ENCODE measurements at places on chromosomes 6 and 20. TPM values are rescaled to one million over a fixed set of nuclear protein-coding genes. Genes with fewer than 3 reads are reported as not detected.
A peak's percentile ranks its signal among the peaks of the same experiment; 100 is the strongest.

DNA sequence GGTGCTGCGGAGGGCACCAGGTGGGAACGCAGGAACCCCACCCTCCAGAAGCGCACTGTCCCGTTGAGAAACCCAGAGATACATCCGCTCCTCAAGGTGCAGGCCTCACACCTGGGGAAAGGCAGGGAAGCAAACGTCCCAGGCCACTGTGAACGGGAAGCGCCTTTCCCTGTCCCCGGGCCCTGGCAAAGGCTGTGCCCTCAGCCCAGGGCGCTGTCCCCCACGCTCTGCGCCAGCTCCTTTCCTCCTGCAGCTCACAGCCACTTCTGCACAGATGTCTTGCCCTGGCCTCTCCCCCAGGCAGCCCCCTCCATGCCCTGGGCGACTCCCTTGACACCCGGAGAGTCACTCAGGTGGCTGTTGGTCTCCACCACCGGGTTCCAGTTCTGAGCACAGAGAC is 203.8 kb downstream of the TAF4 start:
- no peaks in the 10 kb centered on the region for H3K4me1 ChIP-seq
- H3K4me3 ChIP-seq: no peak overlapping the region
- no peaks in the 10 kb centered on the region for H3K36me3 ChIP-seq
- no peak overlapping the region for H3K27ac ChIP-seq

GRCh38 chr20:9068233-9068801 is 570 bp upstream of the PLCB4 start:
- no peaks in the 10 kb centered on the region for H3K27me3 ChIP-seq
- peaks cover 33% of the 10 kb centered on the region for H3K4me1 ChIP-seq
- H3K4me3 ChIP-seq: peak overlapping the region; percentile 96

GRCh38 chr6:154805288-154805911 is 72.2 kb downstream of the SCAF8 start:
- H3K27ac ChIP-seq: no peak overlapping the region
- H3K4me3 ChIP-seq: no peak overlapping the region
- peak; percentile 71 for DNase-seq
- H3K27me3 ChIP-seq: no peaks in the 10 kb centered on the region

GRCh38 chr20:44217342-44218092 is 6.9 kb upstream of the OSER1 start:
- no peak overlapping the region for H3K4me3 ChIP-seq
- H3K4me1 ChIP-seq: peaks cover 24% of the 10 kb centered on the region
- H3K27me3 ChIP-seq: no peaks in the 10 kb centered on the region
- peak; percentile 86 for DNase-seq
- H3K27ac ChIP-seq: peak overlapping the region; percentile 95
- H3K36me3 ChIP-seq: no peaks in the 10 kb centered on the region

DNA sequence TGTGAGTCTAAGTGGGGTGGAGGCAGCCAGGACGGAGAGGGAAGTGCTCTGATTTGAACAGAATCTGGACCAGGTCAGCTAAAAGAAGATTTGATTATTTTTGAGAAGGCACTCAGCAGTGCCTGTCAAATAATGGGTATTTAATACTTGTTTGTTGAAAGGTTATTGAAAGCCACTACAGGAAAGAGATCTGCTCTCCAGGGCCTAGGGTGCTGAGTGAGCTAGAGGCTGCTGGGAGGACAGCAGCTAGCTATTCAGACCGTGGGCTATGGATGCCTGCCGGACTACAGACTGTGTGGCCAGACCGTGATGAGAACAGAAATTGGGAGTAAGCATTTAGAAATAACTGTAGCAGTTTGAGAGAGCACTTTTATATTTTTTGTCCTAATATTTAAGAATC is 8.8 kb downstream of the SLC35F1 start:
- no peaks in the 10 kb centered on the region for H3K27me3 ChIP-seq
- peak; percentile 61 for DNase-seq
- H3K36me3 ChIP-seq: no peaks in the 10 kb centered on the region
- no peak overlapping the region for H3K4me3 ChIP-seq
- peaks cover 41% of the 10 kb centered on the region for H3K4me1 ChIP-seq
- no peak overlapping the region for H3K27ac ChIP-seq

DNA sequence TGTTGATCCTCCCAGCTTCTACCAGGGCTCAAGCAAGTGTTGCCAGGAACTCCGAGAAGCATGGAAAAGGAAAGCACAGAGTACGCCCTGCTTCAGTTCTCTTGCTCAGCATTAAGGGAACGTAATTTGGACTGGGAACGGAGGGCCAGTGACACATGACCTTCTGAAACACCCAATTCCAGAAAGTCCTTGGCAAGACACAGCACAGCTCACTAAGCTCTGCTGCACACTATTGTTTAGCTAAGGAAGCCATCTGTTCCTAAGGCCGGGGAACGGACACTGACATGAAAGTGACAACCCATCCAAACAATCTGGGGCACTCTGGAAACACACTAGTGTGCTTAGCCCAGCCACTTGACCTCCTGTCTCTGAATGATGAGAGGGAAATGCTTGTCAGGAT is 56.9 kb upstream of the NXT1 start:
- no peaks in the 10 kb centered on the region for H3K36me3 ChIP-seq
- DNase-seq: no peak
- H3K4me3 ChIP-seq: no peak overlapping the region
- H3K27me3 ChIP-seq: no peaks in the 10 kb centered on the region

GRCh38 chr6:13304580-13305260 is 23.6 kb downstream of the TBC1D7 start:
- H3K4me1 ChIP-seq: peaks cover 29% of the 10 kb centered on the region
- peak; percentile 38 for DNase-seq
- peaks cover 25% of the 10 kb centered on the region for H3K36me3 ChIP-seq
- no peak overlapping the region for H3K4me3 ChIP-seq
- no peaks in the 10 kb centered on the region for H3K27me3 ChIP-seq
- peak overlapping the region; percentile 83 for H3K27ac ChIP-seq

GRCh38 chr6:136763716-136764516 is 28.4 kb downstream of the MAP3K5 start:
- no peak overlapping the region for H3K4me3 ChIP-seq
- no peak for DNase-seq
- no peaks in the 10 kb centered on the region for H3K27me3 ChIP-seq
- H3K27ac ChIP-seq: no peak overlapping the region
- H3K36me3 ChIP-seq: no peaks in the 10 kb centered on the region
- H3K4me1 ChIP-seq: peaks cover 19% of the 10 kb centered on the region

- H3K4me3 ChIP-seq: no peak overlapping the region
- peaks cover 25% of the 10 kb centered on the region for H3K36me3 ChIP-seq
Observed at GRCh38 chr20:38133680-38134426, 31.2 kb downstream of the TGM2 start.

GRCh38 chr6:134544737-134545136 is 226.8 kb upstream of the SGK1 start:
- H3K4me1 ChIP-seq: peaks cover 20% of the 10 kb centered on the region
- H3K4me3 ChIP-seq: no peak overlapping the region
- H3K27me3 ChIP-seq: no peaks in the 10 kb centered on the region
- DNase-seq: no peak
- H3K36me3 ChIP-seq: no peaks in the 10 kb centered on the region
- no peak overlapping the region for H3K27ac ChIP-seq

DNA sequence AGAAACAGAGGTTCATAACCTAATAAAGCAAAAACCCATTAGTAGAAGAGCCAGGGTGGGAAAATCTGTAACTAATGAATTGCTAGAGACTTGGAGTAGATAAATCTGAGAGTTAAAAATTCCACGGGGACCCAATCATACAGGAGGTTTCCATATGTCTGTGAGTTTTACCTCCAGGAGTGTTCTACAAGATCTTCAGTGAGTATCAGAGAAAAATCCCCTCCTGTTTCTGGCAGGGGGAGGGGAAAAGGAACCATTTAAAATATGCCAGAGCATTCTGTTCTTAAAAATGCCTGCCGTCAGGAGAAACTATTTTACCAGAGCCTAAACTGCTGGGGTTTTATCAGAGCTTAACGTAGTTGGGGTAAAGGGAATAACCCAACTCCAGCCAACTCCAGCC is 54.0 kb upstream of the PLN start:
- H3K36me3 ChIP-seq: no peaks in the 10 kb centered on the region
- no peak for DNase-seq
- no peak overlapping the region for H3K4me3 ChIP-seq
- no peak overlapping the region for H3K27ac ChIP-seq
- H3K27me3 ChIP-seq: no peaks in the 10 kb centered on the region
- no peaks in the 10 kb centered on the region for H3K4me1 ChIP-seq

DNA sequence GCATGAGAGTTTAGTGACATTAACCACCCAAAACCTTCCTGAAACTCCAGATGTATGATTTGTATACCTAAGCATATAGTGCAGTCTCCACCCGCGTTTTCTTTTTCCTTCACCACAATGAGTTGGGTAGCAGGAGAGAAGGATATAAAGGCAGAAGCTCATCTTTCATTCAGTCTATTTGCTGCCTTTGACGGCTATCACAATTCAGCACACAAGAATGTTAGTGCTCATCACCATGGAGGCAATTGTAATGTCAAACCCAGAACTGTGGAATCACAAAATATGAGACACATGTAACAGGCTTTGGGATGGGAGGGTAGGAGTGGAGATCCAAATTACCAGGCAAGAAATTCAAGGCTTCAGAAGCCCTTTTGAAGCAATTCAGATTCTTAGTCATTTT is 17.6 kb downstream of the ZHX3 start:
- no peak overlapping the region for H3K27ac ChIP-seq
- H3K27me3 ChIP-seq: no peaks in the 10 kb centered on the region
- no peaks in the 10 kb centered on the region for H3K4me1 ChIP-seq
- DNase-seq: no peak
- no peaks in the 10 kb centered on the region for H3K36me3 ChIP-seq
- no peak overlapping the region for H3K4me3 ChIP-seq

GRCh38 chr6:75800708-75801505 is 51.9 kb downstream of the MYO6 start:
- H3K27ac ChIP-seq: no peak overlapping the region
- no peaks in the 10 kb centered on the region for H3K36me3 ChIP-seq
- H3K27me3 ChIP-seq: no peaks in the 10 kb centered on the region
- H3K4me1 ChIP-seq: peaks cover 11% of the 10 kb centered on the region

GRCh38 chr6:141326426-141326825 is 806.3 kb upstream of the GJE1 start:
- H3K4me3 ChIP-seq: no peak overlapping the region
- no peak overlapping the region for H3K27ac ChIP-seq
- H3K27me3 ChIP-seq: no peaks in the 10 kb centered on the region
- H3K36me3 ChIP-seq: no peaks in the 10 kb centered on the region
- no peaks in the 10 kb centered on the region for H3K4me1 ChIP-seq

- H3K4me3 ChIP-seq: no peak overlapping the region
- no peak overlapping the region for H3K27ac ChIP-seq
- peaks cover 2% of the 10 kb centered on the region for H3K36me3 ChIP-seq
- no peaks in the 10 kb centered on the region for H3K4me1 ChIP-seq
Observed at GRCh38 chr6:110980227-110980626, 1.6 kb upstream of the RPF2 start.

DNA sequence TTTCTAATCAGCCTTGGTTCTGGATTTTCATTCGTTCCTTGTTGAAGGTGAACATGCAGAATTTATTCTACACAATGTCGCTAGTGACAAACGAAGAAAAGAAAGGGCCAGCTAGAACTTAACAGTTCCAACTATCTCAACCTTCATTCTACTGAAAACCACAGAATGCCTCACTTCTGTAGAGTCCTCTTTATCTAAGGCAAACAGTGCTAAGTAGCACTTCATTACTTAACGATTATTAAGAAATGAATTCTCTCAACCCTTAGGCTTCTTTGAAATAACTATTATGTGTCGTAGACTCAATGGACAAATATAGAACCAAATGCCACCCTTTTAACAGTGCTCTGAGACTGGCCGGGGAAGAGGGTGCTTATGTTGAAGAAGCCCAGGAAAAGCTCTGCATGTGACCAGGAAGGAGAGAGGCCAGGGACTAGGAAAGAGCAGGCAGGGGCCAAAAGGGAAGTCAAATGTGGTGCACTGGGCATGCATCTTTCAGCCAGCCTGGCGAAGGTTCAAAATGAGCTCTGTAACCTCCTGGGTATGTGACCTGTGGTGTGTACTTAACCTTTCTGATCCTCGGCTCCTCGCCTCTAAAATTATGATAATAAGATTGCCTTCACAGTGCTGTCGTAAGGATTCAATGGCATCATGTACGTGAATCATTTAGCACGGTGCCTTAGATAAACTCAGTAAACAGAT is 55.4 kb upstream of the BMP2 start:
- H3K4me3 ChIP-seq: no peak overlapping the region
- no peak for DNase-seq
- no peaks in the 10 kb centered on the region for H3K27me3 ChIP-seq
- no peaks in the 10 kb centered on the region for H3K36me3 ChIP-seq

DNA sequence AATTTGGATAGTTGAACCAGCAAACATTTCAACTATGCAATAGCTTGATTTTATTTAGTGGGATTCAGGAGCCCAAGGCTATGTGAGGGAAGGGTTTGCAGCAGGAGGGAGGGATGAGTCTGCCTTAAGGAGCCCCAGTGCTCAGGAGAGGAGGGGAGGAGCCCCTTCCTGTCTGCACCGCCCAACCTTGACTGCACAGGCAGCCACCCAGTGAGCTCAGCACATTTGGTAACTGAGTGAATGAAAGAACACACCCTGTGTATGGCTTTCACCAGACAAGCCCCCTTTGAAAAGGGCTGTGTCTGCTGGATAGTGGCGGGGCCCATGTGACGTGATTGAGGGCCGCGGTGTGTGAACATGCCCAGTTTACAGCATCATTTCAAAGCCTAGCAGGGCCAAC is 17.0 kb downstream of the DACT2 start:
- H3K36me3 ChIP-seq: no peaks in the 10 kb centered on the region
- no peaks in the 10 kb centered on the region for H3K4me1 ChIP-seq
- no peak overlapping the region for H3K4me3 ChIP-seq
- DNase-seq: no peak
- no peak overlapping the region for H3K27ac ChIP-seq

GRCh38 chr6:6781873-6782227 is 193.3 kb downstream of the LY86 start:
- peaks cover 7% of the 10 kb centered on the region for H3K4me1 ChIP-seq
- H3K4me3 ChIP-seq: no peak overlapping the region
- no peaks in the 10 kb centered on the region for H3K27me3 ChIP-seq

GRCh38 chr6:126086560-126086959 is 100.2 kb downstream of the TRMT11 start:
- no peak overlapping the region for H3K4me3 ChIP-seq
- H3K36me3 ChIP-seq: no peaks in the 10 kb centered on the region
- no peaks in the 10 kb centered on the region for H3K4me1 ChIP-seq
- no peak for DNase-seq
- H3K27ac ChIP-seq: no peak overlapping the region

- H3K4me3 ChIP-seq: no peak overlapping the region
- DNase-seq: no peak
- H3K36me3 ChIP-seq: no peaks in the 10 kb centered on the region
- no peak overlapping the region for H3K27ac ChIP-seq
Observed at GRCh38 chr6:46733341-46733801, 1.8 kb downstream of the PLA2G7 start.

The NKX2-2 gene
- total RNA-seq: not detected

The HAO1 gene
- not detected for total RNA-seq

The OR12D3 gene
- not detected for total RNA-seq

The KCNG1 gene
- 129 TPM for total RNA-seq

The YIPF3 gene
- total RNA-seq: 145 TPM

The PPARD gene
- 17.1 TPM for total RNA-seq

The NUP43 gene
- total RNA-seq: 35.7 TPM

The LHFPL5 gene
- not detected for total RNA-seq

The TRIM15 gene
- total RNA-seq: not detected

The SLC22A7 gene
- total RNA-seq: not detected

Data from cardiac muscle cell (in vitro differentiated cells and primary cell).